ENCODE measurements at places on chromosomes 1 and 21.

DNA sequence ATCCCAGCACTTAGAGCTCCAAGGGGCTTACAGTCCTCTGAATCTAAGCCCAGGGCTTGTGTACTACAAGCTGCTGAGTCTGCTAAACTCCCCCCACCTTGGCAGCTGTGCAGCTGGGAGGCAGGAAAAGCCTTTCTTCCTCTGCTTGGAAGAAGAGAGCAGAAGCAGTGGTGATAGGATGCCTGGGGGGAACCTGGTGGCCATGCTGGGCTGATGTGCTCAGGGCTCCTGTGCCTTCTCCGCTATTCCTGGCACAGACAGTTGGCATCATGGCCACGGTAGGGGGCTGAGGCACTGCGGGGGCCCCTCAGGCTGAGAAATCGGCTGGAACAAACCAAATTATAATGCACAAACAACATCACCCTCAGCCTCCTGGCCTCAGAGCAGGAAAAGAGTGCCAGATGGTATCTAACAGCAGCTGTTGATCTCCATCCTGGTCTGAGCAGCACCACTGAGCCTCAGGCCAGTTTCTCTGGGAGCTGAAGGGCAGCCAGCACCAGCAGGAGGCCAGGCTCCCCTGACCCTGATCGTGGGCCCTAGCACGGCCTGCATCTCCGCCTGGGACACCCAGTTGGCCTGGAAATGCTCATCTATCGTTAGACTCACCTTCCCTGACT lies 35.8 kb downstream of the ECE1 start:
- DNase-seq, result no peak

DNA sequence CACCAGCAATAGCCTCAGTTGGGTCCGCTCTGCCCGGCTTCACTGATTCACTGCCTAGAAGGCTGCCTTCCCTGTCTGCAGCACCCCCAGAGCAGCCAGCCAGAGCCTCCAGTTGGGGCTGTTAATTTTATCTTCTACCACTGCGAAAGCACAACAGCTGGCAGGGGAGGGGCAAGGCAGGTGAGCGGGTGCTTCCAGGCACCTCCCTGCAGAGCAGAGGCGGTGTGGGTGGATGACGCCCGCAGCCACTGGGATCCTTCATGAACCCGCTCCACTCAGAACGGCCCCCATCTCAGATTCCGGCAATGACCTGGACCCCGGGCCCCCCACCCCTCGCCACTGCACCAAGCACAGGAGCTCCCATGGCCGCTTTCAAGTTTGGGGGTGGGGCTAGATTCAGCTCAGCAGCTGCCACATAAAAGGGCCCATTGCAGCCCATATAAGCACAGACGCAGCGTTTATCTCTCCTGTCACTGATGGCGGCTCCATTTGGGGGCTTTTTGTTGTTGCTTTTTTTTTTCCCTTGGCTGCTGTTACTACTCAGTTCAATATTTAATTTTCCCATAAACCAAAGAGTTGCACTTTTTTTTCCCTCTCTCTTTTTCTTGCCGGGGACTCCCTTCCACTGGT lies 128.0 kb upstream of the KLHDC7A start:
- no peak for DNase-seq

GRCh38 chr1:5995871-5996630 lies 3.8 kb upstream of the NPHP4 start:
- DNase-seq, result no peak

DNA sequence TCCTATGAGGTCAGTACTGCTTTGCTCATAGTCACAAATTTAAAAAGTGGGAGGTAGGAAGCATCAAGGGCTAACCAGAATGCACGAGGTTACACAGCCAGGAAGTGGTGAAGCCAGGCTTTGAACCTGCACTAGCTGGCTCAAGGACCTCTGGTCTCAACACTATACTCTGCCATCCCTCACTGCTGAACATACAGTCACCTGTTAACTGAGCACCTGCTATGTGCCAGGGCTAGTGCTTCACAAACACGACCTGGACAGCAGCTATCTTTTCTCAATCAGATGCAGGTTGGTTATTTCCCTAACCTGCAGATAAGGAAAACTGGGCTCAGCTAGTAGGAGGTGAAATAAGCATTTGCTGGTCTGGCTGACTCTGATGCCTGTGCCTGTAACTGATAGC lies 73.0 kb downstream of the GLIS1 start:
- DNase-seq, result no peak

GRCh38 chr1:56824938-56825337 lies 5.7 kb upstream of the FYB2 start:
- no peak for DNase-seq
